ENCODE measurements at places on chromosomes 6 and 20. TPM values are rescaled to one million over a fixed set of nuclear protein-coding genes. Genes with fewer than 3 reads are reported as not detected.

Gene ULBP2
- polyA plus RNA-seq: 0.31 TPM

DNA sequence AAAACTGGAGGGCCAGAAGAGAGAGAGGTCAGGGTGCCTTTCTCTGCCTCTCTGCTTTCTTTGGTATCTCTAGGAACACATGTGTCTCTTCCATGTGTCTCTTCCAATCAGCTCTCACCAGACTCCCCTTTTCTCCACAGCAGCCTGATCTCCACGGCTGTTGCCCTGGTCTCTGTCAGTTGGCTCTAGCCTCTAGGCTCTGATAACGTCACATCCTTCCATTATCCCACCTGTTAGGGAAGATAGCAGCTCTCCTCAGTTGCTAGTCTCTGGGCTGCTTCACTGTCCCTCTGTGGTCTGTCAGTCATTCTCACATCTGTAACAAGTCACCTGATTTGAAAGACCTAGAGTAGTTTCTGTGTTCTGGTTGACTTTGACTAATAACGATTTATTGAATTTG, 80.2 kb downstream of the PLCB4 start:
- DNase-seq: no peak

DNA sequence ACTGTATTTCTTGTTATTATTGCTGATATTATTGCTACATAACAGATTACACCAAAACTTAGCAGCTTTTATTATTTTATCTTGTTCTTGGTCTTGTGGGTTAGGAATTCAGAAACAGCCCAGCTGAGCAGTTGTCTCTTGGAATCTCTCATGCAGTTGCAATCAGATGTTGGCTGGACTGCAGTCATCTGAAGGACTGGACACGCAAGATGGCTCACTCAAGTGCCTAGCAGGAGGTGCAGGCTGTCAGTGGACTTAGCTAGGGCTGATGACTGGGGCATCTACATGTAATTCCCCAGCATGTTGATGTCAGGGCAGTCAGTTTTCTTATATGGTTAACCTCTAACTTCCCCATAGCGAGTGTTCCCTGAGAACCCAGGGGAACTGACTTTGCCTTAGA, 128.6 kb upstream of the PLCB4 start:
- DNase-seq: no peak

- DNase-seq: no peak
Observed at GRCh38 chr6:103011605-103012004, 1618.1 kb downstream of the GRIK2 start.

GRCh38 chr6:169825558-169826225, 74.3 kb downstream of the ERMARD start:
- DNase-seq: no peak

DNA sequence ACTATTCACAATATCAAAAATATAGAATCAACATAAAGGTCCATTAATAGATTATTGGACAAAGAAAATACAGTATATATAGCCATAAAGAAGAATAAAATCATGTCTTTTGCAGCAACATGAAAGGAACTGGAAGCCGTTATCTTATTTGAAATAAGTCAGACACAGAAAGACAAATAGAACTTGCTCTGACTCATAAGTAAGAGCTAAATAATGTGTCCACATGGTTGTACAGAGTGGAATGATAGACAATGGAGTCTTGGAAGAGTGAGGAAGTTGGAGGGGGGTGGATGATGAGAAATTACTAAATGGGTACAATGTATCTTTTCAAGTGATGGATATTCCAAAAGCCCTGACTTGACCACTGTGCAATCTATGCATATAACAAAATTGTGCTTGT, 613.5 kb downstream of the PHF3 start:
- DNase-seq: no peak

DNA sequence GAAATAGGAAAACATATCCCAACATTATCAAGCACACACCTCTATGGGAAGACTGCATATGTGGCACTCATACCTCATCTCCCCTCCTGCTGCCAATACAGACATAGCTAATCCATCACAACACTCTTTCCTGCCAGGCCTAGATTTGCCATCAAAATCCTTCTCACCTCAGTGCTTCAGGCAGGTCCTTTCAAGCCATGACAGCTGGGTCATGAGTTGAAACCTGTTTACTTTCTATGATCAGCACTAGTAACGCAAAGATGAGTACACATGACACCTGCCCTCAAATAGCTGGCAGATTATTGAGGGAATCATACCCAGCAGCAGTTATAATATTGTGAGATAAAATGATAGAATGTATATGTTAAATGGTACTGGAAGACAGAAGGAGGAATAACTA, 183.1 kb downstream of the AIG1 start:
- no peak for DNase-seq

DNA sequence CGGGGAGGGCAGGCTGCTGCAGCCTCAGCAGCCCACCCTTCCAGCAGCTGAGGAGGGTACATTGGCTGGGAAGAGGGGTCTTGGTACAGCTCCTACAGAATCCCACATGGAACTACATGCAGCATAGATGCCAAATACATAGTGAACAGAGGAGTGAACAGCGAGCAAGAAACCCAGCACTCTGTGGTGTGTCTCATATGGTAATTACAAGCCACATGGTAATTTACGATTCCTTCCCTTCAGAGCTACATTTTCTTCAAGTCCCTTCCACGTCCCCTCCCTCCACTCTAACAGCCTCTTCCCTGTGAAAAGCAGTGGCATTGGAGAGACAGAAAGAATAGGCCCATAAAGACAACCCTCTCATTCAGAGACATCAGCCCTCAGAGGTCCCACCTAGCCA, 167.7 kb downstream of the SYNDIG1 start:
- no peak for DNase-seq
